NCI-H1417 treated with DMSO at 0.1 percent for 48 hours (cell line): ENCODE measurements at places on chromosomes 2 and 18.

DNA sequence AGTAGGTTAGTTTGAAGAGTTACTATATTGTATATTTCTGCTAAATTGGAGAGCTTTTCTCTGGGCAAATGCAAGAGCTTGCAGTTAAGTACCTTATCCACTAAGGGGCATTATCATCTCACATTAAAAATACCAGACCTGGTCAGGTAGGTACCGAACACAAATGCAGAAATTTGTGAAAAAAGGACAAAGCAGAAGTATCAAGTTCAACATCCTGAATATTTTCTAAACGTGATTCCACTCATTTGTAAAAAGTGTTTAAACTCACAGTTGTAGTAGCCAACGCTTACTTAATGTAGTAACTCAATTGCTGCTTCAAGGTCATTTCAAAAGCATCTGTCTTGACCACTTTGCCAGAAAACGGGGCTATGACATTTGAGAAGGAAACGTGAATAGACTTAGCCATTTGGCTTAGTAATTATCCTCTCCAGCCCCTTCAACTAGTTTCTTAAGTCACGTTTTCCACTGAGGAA, 52.1 kb downstream of the CYRIA start:
- no peak for DNase-seq

DNA sequence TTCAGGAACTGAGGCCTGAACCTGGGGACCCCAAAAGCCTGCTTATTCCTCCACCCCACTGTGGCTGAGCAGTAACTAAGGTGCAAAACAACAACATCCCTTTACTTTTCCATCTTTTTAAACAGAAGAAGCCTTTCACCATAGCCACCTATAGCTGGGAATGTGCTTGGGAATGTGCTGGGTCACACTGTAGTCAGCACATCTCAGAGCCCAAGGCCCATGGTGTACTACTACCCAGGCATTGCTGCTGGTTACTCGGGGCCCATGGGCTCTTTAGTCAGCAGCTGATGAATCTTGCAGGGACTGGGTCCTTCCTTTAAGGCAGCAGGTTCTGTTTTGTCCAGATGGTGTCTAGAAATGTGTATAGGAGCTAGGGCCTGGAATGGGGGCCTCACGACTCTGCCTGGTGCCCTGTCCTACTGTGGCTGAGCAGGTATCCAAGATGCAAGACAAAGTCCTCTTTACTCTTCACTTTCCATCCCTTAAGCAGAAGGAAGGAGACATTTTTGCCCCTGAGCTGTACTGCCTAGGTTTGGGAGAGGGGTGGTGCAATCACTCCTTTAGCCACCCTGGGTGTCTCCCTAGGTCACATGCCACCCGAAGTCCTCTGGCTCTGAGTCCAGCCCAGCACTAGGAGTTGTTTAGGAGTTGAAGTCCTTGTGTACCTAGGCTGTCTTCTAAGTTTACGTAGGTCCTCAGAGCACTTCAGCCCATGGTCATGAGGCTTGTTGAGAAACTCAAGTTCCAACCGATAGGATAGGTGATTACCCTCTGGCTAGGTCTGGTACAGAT, 70.1 kb downstream of the OXER1 start:
- no peak for DNase-seq

DNA sequence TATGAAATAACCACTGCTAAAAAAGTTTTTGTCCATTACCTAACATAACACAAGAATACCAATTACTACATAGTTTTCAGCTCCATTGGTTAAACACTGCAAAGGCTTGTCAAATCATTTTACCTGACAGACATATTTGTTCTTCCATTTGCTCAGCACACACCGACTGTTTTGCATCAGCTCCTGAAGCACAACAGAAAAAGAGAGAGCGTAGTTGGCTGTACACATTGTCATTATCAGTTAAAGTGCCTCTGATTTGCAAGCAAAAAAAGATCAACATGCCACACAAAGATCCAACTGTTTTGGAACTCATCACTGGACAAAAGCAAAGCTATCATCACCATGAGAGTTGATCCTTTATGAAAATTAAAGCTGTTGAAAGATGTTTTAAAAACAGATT, 103.8 kb downstream of the WDPCP start:
- no peak for DNase-seq

- DNase-seq: no peak
Measured at GRCh38 chr2:88709181-88709631, 17.7 kb downstream of the RPIA start.

DNA sequence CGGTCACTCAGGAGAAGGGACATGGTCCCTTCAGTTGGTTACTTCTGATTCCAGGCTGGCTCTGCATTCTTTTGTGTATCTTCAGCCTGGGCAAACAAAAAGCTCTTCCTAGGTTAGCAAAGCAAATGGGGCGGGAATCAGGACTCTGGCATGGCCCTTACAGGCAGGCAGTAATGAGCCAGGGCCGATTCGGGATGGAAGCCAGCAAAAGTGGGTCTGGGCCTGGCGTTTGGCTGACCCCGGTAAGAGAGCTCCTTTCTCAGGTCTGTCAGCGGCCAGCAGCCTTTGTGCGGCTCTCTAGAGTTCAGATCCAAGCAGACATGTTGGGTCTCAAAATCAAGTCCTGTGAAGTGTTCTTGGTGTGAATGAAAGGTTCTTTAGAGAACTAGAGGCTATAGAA, 81.5 kb upstream of the EML6 start:
- no peak for DNase-seq

GRCh38 chr2:20707601-20708000, 40.7 kb downstream of the GDF7 start:
- no peak for DNase-seq

- DNase-seq: no peak
Measured at GRCh38 chr18:10442551-10442971, 11.9 kb upstream of the APCDD1 start.

DNA sequence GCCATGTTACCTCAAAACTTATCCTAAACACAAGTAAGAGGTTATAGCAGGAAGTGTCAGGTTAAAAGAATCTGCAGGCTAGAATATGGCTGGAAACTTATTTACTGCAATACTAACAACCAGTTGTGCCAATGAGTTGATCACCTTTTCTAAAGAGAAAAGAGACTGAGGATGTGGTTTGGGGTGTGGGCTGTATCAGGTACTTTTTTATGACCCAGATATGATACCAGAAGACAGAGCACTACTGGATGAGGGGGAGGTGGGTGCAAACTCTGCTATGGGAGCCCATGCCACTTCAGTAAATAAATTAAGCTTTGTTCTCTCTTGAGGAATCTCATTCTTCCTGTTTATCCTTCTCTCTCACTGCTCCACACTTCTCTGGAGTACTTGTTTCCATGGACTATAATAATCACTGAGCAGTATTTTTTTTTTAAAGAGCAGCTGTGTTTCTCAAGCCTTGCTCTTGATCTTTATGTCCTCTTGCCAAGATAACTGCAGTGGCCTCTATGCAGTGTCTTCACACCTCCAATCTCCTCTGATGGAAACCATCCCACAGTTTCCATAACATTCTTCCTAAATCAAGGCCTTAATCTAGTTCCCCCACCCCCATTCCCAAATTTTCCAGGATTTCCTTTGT, 51.2 kb upstream of the NOSTRIN start:
- no peak for DNase-seq

DNA sequence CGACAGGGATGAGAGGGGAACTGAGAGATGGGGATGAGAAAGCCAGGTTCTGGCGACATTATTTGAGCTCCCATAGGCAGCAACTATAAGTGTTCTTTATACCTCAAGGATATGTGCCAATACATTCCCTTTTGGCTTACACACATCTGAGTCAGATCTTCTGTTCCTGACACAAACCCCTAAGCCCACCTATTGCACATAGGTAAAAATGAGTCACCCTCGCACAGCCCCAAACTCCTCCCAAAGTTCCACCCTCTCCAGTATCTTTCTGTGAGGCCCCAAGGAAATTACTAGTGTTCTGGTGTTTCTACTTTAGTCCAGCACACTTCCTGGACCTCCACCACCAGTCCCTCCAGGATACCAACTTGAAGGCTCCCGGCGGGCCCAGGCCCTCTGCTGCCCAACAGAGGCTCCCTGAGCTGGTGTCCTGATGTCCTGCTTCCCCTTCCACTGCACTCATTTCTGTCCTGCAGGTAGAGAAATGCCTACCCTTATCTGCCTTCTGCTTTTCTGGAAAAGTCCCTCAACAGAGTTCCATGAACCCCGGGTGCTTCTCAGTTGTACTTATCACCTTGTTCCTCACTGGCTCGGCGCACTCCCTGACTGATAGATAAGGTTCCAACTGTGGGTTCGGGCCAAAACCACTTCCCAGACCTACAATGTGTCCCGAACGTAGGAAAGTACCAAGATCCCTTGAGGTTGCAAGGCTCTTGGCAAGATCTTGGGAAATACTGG, 125.5 kb downstream of the EN1 start:
- no peak for DNase-seq

- DNase-seq: no peak
Measured at GRCh38 chr2:86338778-86339295, 1.4 kb upstream of the REEP1 start.

DNA sequence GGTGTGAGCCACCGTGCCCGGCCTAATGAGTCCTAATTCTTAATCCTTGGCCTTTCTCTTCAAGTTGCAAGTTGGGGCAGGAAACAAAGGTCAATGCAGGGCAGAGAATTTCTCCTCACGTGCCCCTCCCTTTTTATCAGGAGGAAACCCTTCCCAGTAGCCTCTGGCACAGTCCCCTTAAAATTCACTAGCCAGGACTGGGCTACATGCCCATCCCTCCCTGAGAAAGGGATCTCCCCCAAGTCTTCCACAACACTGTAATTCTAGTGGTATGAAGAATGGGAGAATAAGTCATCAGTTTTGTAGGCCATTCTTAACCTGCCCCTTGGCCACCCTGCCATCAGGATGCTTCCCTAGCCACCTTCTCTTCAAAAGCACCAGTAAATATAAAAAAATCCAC, 42.2 kb downstream of the ARID5A start:
- DNase-seq: no peak

DNA sequence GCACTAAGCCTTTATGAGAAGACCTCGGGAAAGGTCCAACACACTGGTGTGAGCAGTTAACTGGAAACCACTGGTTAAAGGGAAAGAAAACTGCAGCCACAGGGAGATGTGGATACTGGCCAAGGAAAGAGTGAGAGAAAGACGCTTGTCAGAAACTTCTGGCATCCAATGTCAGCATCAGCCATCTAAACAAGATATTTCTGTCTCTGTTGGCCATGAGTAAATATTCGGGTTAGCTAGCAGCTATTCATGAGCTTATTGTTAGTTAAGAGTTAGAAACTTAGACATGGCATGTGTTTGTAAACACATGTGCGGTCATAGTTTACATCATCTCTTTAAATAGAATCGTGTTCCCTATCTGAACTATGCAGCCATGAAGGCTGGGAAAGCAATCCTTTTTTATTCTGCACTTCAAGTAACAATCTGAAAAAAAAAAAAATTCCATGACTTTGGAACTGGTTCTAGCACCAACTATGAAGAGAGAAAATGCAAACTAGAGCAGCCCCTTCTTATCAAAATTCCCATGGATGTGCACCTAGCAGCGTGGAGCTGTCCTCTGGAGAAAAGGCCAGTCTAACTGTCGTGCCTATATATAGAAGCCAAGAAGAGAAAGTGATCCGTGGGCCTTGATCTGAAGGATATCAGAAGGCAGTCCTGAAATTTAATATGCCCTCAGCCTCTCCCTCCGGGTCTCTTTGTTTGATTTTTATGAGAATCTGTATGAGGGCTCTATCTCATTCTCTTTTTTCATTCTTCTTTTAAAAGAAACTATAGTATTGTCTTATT, 84.0 kb upstream of the RFX8 start:
- no peak for DNase-seq

GRCh38 chr2:29761278-29761677, 160.1 kb downstream of the ALK start:
- no peak for DNase-seq

GRCh38 chr2:85681372-85681763, 12.8 kb upstream of the GNLY start:
- no peak for DNase-seq

DNA sequence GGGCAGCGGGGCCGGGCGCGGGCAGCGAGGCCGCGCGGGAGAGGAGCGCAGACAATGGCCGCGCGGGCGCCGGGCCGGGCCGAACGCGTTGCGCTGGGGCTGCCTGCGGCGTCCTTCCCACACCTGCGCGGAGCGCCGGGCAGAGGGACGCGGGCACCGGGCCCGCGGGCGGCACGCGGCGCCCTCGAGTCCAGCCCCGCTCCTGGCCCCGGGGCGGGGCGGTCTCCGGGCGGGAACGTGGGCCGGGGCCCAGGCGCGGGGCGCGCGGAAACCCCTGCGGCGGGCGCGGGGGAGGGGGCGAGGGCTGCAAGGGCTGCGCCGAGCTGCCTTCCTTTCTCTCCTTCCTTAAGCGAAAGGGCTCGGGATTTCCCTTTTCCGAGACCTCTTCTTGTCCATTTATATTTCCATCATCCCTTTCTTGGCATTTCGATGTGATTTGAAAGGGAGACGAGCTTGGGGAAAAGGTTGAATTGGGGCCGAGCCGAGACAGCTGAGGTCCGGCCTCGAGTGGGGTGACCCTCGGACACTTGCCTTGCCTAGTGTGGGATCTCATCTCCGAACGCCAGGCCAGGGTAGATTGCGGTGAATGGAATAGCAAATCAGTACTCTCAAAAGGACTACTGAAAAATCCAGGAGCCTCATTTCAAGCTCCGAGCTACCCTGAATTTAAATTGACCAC, 676 bp downstream of the KLHL23 start:
- no peak for DNase-seq

- no peak for DNase-seq
Measured at GRCh38 chr2:46297546-46298271, 502 bp downstream of the EPAS1 start.
